Melanocyte of skin (primary cell): ENCODE measurements at places on chromosomes 5 and 9. TPM values are rescaled to one million over a fixed set of nuclear protein-coding genes. Genes with fewer than 3 reads are reported as not detected.

Gene FAXDC2
- 11.6 and 18.2 TPM in 2 replicates for total RNA-seq

Gene CARTPT
- total RNA-seq, result not detected in 2 replicates

Gene ANKRD34B
- total RNA-seq, result under 0.01 TPM in 1 of 2 replicates, not detected in the other

Gene PCDHGA7
- total RNA-seq, result 1.0 and 4.4 TPM in 2 replicates

Gene CNTFR
- total RNA-seq, result not detected in 2 replicates

Gene MARCOL
- not detected in 2 replicates for total RNA-seq

Gene MRPL36
- 51.3 and 57.1 TPM in 2 replicates for total RNA-seq

Gene HAVCR1
- total RNA-seq, result 0.34 TPM in 1 of 2 replicates, not detected in the other

Gene CD274
- total RNA-seq, result 4.5 and 5.1 TPM in 2 replicates

Gene SLC27A4
- total RNA-seq, result 39.6 and 48.7 TPM in 2 replicates

Gene EQTN
- 0.93 TPM in 1 of 2 replicates, not detected in the other for total RNA-seq
